ENCODE measurements at places on chromosomes 11 and 22. TPM values are rescaled to one million over a fixed set of nuclear protein-coding genes. Genes with fewer than 3 reads are reported as not detected.

DNA sequence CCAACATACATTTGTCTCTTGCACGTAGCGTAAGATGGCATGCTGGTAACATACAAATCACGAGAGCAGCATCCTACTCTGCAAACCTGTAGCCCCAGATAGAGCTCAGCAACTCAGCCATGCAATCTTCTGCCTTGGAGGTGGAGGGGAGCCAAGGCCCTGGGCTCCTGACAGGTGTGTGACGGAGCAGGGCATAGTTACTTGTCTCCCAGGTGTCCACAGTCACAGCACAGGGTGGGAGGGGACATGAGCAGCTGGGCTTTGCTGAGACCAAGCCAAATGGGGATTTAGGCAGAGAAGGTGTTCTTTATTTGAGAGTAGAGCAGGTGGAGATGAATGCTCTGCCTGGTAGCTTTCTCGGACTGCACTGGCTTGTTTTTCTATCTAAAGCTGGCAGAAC lies 111.7 kb downstream of the TEAD1 start:
- no peak overlapping the region for H3K4me3 ChIP-seq
- peaks cover 26% of the 10 kb centered on the region for H3K27me3 ChIP-seq
- H3K4me1 ChIP-seq = no peaks in the 10 kb centered on the region
- H3K27ac ChIP-seq = no peak overlapping the region
- no peaks in the 10 kb centered on the region for H3K36me3 ChIP-seq
- DNase-seq = no peak

Gene LUZP2
- total RNA-seq = not detected

Gene MUC5AC
- not detected for total RNA-seq

Gene ACO2
- total RNA-seq = 76.2 TPM

Gene DMC1
- total RNA-seq = 8.3 TPM

- H3K27ac ChIP-seq = no peak overlapping the region
- peaks cover 63% of the 10 kb centered on the region for H3K27me3 ChIP-seq
- DNase-seq = no peak
- H3K36me3 ChIP-seq = peaks cover 1% of the 10 kb centered on the region
These were observed 157.4 kb downstream of the TEAD1 start for GRCh38 chr11:12831471-12832202.

DNA sequence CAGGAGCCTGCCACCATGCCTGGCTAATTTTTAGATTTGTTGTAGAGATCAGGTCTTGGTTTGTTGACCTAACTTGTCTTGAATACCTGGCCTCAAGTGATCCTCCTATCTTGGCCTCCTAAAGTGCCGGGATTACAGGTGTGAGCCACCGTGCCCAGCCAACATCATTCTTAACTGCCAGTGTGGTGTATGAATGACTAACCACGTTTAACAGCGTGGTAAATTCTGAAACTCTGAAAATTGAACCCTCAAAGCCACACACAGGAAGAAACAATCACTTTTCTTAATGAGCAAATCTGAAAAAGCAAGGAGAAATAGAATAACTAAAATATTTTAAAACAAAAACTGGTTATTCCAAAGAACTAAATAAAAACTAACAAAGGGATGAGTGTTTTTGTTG lies 7.4 kb downstream of the TMEM9B start:
- H3K4me3 ChIP-seq = peak overlapping the region; percentile 14
- H3K27me3 ChIP-seq = no peaks in the 10 kb centered on the region
- H3K4me1 ChIP-seq = peaks cover 29% of the 10 kb centered on the region
- H3K36me3 ChIP-seq = peaks cover 17% of the 10 kb centered on the region
